Foreskin keratinocyte (primary cell): ENCODE measurements at places on chromosomes 11 and 22. TPM values are rescaled to one million over a fixed set of nuclear protein-coding genes. Genes with fewer than 3 reads are reported as not detected.

The TRPM5 gene
- total RNA-seq: not detected in 2 replicates

DNA sequence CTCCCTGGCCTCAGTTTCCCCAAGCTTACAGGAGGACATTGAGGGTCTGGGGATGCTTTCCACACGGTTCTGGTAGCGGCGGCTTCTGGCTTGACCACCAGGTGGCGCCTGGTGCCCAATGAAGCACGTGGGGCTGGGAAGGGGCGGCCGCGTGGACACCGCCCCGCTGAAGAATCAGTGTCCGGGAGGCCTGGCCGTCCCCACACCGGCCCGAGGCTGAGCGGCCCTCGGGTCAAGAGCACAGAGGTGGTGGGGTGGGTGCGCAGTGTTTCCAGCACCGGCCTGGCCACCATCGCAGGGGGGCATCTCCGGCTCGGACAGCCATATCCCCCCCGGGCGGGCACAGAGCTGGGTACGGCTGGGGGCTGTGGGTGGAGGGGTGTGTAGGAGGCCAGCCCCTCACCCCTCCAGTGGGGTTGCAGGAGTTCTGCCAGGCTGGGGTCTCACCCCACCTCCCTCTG lies 27.8 kb upstream of the PPARA start:
- no peak for DNase-seq

- no peak for DNase-seq
Observed at GRCh38 chr11:16110886-16111285, 245.5 kb downstream of the SOX6 start.

GRCh38 chr22:50691521-50691920 lies 18.9 kb downstream of the SHANK3 start:
- DNase-seq: peak; percentile 9

- no peak for DNase-seq
Observed at GRCh38 chr11:132644520-132645239, 887.6 kb downstream of the OPCML start.

The TRIM77 gene
- total RNA-seq: not detected in 2 replicates

GRCh38 chr11:125594958-125595357 lies 2.3 kb downstream of the STT3A start:
- no peak for DNase-seq

DNA sequence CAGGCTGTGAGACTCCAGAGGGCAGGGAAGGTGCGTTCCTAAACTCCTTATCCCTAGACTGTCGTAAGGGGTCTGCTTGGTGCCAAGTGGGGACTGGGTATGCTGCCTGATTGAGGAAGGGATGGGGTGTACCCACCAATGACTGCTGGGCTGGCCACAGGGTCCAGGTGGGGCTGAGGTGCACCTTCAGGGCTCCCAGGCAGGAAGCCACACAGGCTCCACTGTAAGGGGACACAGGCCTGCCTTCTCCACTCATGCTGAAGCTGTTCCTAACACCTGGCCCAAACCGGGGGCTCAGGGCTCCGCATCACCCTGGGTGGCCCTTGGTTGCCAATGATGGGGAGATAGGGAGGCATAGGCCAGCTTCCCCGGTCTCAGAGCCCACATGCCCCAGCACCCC lies 20.4 kb downstream of the CABP7 start:
- no peak for DNase-seq

DNA sequence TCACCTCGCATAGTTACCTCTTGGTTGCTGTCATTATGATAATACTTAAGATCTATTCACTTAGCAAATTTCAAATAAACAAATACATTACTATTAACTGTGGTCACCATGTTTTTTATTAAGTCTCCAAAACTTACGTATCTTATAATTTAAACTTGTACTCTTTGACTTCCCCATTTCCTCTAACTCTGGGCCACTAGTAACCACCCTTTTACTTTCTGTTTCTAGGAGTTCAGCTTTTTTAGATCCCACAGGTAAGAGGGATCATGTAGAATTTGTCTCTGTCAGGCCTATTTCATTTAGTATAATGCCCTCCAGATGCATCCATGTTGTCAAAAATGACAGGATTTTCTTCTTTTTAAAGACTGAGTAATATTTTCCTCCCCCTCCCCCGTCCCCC lies 212.4 kb upstream of the C11orf87 start:
- DNase-seq: no peak

The NTM gene
- total RNA-seq: 37.5 and 51.7 TPM in 2 replicates

The FGF19 gene
- 0.04 and 0.17 TPM in 2 replicates for total RNA-seq

GRCh38 chr11:2860636-2861035 lies 24.9 kb downstream of the CDKN1C start:
- no peak for DNase-seq

- DNase-seq: no peak
Observed at GRCh38 chr22:42769574-42770447, 49.1 kb upstream of the A4GALT start.

GRCh38 chr11:108069947-108070346 lies 51.4 kb upstream of the ACAT1 start:
- DNase-seq: peak; percentile 49

The LRRC55 gene
- not detected in 2 replicates for total RNA-seq

DNA sequence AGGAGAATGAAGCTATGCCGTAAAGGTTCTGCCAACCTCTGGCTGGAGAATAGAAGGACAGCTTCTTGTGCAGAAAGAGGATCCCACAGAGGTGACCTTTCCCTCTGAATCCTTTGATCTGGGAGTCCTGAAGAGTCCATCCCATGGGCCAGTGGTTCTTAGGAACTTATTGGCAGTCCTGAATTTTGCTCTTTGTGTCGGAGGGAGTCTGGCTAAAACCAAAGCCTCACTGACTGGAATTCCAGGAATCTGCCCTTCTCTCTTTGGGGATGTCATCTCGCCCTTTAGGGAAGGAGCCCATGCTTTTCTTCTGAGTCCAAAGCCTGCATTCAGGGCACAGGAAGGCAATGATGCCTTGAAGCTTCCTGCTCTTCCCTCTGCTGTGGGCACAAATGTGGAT lies 45.5 kb downstream of the PKNOX2 start:
- DNase-seq: no peak

The SAA4 gene
- not detected in 2 replicates for total RNA-seq

DNA sequence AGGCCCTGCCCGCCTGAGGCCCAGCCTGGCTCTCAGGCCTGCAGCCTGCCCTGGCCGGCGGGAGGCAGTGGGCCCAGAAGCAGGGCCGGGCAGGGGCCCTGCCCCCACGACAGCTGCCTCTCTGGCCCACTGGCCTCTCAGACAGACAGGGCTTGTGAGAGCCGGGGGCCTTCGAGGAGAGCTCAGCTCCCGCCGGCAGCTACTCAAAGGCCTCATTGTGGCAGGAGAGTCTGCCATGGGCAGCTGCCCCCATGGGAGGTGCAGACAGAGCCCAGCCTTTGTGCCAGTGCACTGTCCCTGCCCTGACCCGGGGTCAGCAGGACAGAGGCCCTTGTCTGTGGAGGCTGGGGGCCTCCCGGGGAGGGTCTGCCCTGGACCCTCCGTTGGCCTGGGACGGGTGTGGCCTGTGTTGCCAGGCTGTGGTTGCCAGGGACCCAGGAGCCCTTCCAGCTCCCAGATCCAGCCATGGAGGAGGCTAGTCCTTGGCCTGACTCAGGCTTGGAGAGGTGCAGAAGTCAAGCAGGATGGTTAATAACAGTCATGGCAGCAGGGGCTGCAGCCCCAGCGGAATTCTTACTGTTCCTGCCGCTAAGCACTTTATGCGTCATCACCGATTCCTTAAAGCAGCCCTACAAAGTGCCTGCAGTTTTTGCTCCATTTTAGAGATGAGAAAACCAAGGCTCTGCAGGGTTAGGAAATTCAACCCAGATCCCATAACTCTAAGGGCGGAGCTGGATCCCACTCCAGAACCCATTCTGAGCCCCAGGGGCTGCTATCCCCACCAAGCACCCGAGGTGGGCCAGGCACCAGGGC lies 12.5 kb downstream of the FLRT1 start:
- no peak for DNase-seq

DNA sequence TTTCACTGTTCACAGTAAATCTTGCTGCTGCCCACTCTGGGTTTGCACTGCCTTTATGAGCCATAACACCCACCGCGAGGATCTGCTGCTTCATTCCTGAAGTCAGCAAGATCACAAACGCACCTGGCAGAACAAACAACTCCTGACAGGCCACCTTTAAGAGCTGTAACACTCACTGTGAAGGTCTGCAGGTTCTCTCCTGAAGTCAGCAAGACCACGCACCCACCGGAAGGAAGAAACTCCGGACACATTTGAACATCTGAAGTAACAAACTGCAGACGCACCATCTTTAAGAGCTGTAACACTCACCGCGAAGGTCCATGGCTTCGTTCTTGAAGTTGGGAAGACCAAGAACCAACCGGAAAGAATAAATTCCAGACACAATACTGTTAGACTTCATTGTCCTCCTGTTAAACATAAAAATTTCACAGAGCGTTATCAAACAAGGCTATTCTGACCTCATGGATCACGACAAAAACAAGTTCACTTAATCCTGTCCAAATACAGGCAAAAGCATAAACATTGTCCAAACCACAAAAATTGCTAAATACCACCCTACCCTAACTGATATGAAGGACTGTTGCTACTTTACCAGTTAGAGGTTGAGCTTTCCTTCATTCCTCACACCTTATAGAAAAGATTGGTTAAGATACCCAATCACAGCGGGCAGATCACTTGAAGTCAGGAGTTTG lies 3.0 kb upstream of the CCDC117 start:
- no peak for DNase-seq

- no peak for DNase-seq
Observed at GRCh38 chr11:10653261-10653660, 40.3 kb downstream of the IRAG1 start.

GRCh38 chr11:65584723-65585171 lies 8.9 kb downstream of the EHBP1L1 start:
- no peak for DNase-seq

DNA sequence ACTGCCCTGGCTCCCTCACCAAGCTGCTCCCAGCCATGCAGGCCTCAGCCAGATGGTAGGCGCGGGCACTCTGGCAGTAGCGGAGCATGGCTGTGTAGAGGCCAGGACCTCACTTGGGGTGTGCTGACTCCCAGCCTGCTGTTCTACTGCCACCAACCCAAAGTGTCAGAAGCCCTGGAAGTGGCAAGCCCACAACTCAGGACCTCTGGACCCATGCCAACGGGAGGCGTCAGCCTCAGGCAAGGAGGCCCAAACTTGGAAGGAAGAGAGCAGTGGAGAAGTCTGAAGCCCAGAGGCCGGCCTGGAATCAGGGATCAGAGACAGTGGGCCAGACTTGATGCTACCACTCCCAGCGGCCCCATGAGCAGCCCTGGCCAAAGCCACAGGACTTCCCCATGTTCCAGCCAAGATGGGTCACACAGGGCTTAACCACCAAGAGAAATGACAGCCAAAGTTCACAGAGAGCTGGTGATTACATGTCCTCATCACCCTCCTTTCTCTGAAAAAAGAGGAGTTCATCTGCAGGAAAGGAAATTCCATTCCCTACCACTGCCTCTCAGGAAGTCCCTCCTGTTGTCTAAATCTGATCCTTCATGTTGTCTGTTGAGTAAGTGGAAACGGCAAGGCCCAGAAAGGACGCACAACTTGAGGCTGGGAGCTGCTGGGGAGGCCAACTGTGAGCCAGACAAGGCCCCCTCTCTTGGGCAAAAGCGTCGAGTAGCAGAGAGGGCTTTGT lies 4.4 kb downstream of the ARRB1 start:
- DNase-seq: no peak

The OR51B2 gene
- total RNA-seq: not detected in 2 replicates

The INS gene
- not detected in 2 replicates for total RNA-seq
